Activated T-cell treated with anti-CD3 and anti-CD28 coated beads, Interleukin-2, amount 50 U/mL, for 72 hours (primary cell): ENCODE measurements at places on chromosomes 3 and 15. TPM values are rescaled to one million over a fixed set of nuclear protein-coding genes. Genes with fewer than 3 reads are reported as not detected.
A peak's percentile ranks its signal among the peaks of the same experiment; 100 is the strongest.

GRCh38 chr3:149087208-149087607 is 875 bp upstream of the HLTF start:
- no peak for DNase-seq

GRCh38 chr15:63165166-63165859 is 8.0 kb upstream of the RPS27L start:
- no peak for DNase-seq

Gene RBM6
- 70.4 TPM for total RNA-seq

- no peak for DNase-seq
Observed at GRCh38 chr15:85313339-85313738, 67.1 kb upstream of the AKAP13 start.

Gene ANKRD34C
- not detected for total RNA-seq

DNA sequence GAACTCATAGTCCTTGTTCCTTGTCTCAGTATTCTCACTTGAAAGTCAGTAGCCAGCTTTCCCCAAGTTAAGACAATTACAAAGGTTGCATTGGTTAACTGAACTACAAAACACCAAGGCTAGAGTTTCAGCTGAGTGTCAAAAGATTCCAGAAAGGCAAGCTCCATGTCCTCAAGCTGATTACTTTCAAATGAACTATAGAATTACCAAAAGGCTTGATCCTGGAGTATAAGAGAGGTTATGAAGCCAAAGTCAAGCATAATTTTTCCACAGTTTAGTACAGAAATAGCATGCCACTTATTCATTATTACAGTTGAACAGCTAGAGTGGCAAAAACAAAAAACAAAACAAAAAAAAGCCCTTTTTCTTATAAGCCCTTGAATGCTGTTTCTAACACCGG is 51.9 kb downstream of the ZBTB20 start:
- no peak for DNase-seq

Gene FBXW12
- not detected for total RNA-seq

GRCh38 chr15:44194323-44195150 is 534 bp downstream of the FRMD5 start:
- DNase-seq = peak; percentile 55

GRCh38 chr3:24195504-24196230 is 250.6 kb downstream of the NR1D2 start:
- DNase-seq = no peak

DNA sequence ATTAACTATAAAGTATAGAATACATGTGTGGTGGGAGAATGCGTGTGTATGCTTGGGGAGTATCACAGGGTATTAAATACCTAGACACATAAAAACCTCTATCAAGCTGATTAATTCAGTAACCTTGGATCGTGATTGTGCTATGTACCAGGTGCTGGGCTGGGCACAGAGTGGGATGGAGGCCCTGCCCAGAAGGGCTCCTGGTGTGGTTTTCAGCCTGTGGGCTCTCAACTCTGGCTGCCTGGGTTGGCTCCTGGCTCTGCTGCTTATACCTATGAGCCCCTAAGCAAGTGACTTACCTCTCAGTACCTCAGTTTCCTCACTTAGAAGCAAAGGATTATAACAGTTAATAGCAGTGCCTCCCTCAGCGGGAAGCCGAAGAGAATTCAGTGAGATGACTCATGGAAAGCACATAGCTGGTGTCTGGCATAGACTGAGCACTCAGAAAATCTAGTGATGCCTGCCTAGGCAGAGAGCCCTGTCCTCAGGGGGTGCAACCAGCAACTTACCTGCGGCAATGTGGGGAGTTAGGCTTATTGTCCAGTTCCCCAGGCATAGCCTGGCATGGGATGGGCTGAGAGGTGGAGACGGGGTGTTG is 90.6 kb upstream of the MYZAP start:
- no peak for DNase-seq

Gene TTC21A
- 2.2 TPM for total RNA-seq

GRCh38 chr3:43000387-43000786 is 21.3 kb downstream of the GASK1A start:
- DNase-seq = no peak

Gene CKMT1A
- not detected for total RNA-seq

- no peak for DNase-seq
Observed at GRCh38 chr3:41464858-41465257, 265.6 kb downstream of the CTNNB1 start.

DNA sequence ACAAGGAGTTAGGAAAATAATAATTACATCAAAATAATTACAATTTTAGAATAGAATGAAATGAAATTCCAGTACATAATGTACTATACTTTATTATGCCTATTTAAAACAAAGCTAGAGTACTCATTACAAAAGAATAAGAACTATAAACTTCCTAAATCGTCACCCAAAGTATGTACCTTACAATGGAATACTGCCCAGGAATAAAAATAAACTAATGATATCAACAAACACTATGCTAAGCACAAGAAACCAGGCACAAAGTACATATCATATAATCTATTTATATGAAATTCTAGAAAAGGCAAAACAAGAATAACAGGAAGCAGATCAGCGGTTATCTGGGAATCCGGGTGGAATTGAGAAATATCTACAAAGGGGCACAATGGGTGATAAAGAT is 84.7 kb downstream of the MYO9A start:
- DNase-seq = no peak

- DNase-seq = no peak
Observed at GRCh38 chr15:100189319-100189718, 152.5 kb downstream of the ADAMTS17 start.

Gene RBPMS2
- total RNA-seq = not detected

DNA sequence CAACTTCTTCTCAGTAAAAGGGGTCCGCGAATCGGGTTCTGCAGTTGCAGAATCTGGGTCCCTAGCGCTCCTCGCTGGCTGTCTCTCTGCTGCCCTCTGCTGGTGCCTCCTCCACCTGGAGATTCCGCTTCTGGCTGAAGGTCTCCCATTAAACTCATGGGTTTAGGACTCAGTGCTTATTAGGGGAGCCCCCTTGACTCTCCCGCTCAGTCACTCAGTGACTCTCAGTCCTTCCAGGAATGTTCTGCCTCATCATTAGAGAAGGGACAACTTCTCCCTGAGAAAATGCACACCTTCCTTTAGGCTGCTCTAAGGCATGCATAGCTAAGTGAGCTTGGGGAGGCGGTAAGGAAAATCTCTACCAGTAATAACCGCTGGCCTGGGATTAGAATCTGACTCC is 7.1 kb downstream of the CPN2 start:
- peak; percentile 74 for DNase-seq

Gene CFAP91
- 0.41 TPM for total RNA-seq

Gene PPM1L
- total RNA-seq = 6.4 TPM

- DNase-seq = no peak
Observed at GRCh38 chr15:31219221-31219620, 107.4 kb upstream of the KLF13 start.

GRCh38 chr3:133490468-133491351 is 82.8 kb upstream of the CDV3 start:
- peak; percentile 84 for DNase-seq

Gene CRABP1
- total RNA-seq = 0.65 TPM

DNA sequence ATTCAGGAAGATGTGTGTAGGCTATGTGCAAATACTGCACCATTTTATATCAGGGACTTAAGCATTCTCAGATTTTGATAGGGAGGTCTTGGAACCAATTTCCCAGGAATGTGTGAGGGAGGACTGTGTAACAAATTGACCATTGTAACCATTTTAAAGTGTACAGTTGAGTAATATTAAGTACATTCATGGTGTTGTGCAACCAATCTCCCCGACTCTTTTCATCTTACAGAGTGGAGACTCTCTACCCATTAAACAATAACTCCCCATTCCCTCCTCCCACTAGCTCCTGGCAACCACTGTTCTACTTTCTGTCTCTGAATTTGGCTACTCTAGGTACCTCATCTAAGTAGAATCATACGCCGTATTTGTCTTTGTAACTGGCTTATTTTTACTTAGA is 5.1 kb downstream of the RCN2 start:
- no peak for DNase-seq

GRCh38 chr15:39267685-39268084 is 313.2 kb upstream of the THBS1 start:
- no peak for DNase-seq

GRCh38 chr15:83848315-83849050 is 194.6 kb downstream of the ADAMTSL3 start:
- no peak for DNase-seq

DNA sequence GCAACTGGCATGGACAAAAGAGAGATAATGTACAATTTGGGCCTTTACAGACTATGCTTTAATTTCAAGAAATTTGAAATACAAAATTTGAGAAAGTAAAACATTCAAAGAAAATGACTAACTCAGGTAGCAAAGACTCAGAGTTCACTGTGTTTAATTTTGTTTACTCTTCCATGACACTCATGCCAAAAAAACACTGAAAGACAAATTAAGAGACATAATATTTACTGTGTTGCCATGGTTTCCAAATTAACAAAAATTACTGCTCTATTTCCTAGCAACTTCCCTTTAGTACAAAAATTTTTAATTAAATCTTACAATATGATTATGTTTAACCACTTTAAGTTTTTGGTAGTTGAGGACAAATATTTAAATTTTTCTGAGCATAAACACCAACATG is 29.6 kb downstream of the LRRFIP2 start:
- DNase-seq = no peak

- DNase-seq = peak; percentile 28
Observed at GRCh38 chr3:16520970-16521881, 7.7 kb upstream of the RFTN1 start.

DNA sequence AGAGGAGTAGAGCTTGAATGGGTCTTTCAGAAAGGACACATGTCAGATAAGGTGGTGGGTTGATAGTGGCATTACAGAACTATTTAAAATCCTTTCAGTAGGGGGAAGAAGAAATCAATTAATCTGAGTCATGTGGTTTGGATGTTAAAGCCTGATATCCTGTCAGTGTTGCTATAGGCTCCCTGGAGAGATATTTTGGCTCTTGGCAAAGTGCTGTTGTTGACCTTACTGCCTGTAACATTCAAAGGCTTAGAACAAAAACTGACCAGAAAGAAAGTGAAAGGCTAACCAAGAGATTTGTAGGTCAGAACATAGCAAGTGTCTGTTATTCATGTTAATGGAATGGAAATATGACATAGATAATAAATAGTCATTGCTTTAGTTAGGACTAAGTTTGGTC is 552.9 kb downstream of the DIPK2A start:
- no peak for DNase-seq

Gene REC114
- total RNA-seq = not detected

DNA sequence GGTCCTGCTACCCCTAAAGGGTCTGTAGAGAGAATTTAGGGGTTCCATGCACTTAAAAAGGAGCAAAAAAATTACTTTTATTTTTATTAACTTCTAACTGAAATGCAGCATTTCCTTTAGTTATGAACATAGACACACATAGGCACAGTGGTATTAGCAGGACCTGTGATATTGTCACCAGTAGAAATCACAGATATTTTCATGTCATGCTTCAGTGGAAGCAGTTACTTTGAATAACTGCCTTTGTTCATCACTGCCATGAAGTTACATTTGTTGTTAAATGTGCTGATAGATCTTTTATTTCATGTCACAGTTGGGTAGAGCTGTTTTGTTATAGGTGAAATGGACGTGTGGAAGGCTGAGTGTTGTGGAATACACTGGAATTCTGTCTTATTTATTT is 37.4 kb downstream of the TRAK1 start:
- no peak for DNase-seq

DNA sequence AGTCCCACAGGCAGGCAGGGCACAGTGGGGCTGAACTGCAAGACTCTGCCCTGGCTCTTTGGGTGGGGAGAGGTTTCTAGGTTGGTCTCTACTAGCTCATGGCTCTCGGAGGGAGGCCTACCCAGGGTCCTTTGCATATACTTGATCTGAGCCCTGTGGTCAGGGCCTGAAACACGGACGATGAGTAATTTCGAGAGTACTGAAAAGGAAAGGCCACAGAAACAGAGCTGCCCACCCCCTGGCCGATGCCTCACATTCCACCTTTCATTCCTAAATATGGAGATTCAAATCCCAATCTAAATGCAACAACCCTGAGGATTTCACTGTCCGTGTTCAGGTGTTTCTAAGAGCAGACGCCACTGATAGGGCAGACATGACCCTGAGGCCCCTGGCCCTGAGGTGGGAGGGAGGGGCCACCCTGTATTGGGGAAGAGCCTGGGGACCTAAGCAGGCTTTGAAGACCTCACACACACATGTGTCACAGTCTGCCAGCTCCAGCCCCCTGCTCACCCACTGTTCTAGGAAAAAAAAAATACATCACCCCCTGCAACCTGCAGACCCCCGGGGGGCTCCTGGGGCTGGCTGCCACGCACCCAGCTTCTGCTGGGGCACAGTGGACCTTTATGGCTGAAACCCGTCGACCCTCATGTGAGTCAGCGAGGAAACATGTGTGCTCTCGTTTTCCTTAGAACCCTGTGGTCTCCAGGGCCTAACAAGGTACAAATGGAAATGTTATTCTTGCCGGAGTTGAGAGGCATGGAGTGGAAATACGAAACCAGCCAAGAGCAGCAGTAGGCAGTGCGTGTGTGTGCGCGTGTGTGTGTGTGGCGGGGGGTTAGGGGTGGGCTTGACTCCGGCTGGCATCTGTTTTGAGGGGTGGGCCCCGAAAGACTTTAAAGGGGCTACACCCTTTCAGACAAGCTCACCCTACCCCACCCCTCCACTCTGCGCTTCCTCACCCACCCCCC is 112.7 kb downstream of the CHSY1 start:
- no peak for DNase-seq

- DNase-seq = no peak
Observed at GRCh38 chr3:139339219-139339906, 4.5 kb upstream of the MRPS22 start.

Gene HAPLN3
- 82.5 TPM for total RNA-seq

DNA sequence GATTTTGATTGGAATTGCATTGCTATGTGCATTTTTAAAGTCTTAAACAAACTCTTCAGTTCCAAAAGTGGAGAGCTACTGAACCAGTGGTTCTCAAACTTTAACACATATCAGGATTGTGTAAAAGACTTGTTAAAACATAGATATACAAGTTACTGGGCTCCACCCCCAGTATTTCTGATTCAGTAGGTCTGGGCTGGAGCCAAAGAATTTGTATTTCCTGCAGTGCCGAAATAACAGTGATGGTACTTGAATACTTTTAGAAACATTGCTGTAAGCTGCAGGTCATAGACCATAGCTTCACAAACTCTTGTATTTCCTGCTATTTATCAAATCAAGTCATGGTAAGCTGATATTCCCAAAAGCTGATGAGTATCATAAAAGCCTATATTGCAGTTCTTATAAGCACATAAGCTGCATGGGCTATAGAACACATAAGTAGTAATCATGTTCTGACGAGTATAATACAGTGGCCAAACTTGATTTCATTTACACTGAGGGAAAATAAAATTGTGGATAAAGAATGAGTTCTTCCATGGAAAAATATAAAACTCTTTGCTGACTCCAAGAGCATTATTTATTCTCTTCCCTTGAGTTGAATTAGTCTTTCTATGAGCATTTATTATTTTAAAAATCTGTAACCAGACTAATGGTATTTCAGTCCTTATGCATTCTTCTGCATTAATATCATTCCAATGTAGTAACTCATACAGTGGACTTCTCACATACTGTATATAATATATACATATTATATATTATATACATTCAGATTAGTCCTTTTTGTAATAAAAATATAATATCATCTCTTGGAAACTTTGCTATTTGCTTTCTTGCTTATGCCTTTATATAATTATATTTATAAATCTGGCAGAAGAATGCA is 550.5 kb upstream of the AGTR1 start:
- DNase-seq = no peak
